Amniotic epithelial cell (primary cell): ENCODE measurements at places on chromosomes 11 and 22.

DNA sequence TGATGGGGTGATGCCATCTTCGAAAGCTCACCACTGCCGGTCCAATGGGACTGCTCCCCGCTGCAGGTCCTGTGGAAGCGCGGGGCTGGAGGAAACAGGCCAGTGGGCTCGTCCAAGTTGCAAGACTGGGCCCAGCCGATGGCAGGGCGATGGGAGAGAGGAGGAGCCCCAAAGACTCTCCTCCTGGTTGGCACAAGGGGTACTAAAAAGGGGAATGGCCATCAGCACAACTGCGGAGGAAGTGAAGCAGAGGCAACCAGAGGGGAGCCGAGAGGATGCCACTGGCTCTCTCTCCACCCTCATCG is 357.1 kb downstream of the SHANK2 start:
- no peak for DNase-seq

DNA sequence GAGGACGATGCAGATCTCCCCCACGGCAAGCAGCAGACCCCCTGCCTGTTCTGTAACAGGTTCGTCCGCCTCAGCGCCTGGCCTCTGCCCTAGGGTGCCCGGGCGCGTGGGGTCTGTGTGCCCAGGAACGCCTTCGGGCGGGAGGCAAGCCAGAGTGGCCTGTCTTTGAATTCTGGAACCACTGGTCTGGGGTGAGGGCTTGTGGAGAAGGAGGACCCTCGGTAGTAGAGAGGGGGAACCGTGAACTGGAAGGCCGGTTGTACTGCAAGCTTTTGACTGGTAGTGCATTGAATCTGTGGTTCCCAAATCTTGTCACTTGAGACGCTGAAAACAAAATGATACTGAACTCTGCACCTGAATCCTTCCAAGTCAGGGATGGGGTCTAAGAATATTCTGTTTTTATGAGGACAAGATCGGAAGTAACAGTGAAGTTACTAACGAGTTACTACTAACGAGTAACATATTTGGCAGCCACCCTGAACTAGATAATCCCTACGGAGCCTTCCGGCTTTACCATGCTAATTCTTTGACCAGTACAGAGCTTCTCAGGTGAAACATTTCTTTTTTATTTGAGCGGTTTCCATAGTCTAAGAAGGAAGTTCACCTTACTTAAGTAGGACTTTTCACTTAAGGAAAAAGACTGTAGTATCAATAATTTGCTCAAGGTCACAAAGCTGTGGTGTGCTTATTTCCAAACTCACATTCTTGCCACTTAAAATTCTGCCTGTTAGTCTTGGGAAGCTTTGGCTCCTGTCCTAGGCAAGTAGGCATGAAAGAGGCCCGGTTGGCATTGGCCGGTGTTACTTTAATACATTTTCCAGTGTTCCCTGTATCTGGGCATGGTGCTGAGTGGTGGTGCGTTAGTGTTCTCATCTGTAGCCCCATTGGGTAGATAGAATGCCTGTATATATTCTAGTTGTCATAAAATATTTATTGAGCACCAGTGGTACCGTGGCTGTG is 860 bp downstream of the PRMT3 start:
- DNase-seq, result no peak

DNA sequence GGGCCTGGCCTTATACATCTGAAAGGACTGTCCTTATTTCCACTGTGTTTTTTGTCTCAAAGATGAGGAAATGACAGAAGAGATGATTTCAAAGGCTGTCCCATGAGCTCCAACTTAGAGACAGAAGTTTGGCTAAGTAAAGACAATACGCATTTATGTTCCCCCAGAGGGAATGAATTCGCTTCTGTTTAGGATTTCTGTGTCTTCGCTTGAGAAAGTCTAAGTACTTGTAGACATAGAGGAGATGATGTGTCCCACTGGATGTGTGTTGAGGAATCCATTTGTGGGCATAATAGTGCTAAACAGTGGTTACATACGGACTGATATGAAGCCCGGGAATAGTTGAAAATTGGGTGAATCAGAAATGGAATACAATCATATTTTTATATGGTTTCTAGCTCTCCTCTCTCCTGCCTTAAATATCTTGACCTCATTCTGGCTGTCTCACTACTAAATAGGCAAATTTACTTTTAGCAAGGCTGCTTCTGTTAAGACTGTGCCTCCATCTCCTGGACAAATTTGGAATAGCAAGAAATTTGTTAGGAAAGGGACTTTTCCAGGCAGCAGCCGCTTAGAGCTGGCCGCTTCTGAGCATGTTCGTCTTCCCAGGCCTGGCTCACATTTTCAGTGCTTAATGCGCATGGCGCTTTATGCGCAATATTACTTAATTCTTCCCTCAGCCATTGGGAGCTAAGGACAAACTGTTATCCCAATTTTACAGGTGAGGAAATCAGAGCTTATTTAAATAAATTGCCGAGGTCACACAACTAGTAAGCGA is 1.9 kb upstream of the PEX26 start:
- DNase-seq, result peak; percentile 85

DNA sequence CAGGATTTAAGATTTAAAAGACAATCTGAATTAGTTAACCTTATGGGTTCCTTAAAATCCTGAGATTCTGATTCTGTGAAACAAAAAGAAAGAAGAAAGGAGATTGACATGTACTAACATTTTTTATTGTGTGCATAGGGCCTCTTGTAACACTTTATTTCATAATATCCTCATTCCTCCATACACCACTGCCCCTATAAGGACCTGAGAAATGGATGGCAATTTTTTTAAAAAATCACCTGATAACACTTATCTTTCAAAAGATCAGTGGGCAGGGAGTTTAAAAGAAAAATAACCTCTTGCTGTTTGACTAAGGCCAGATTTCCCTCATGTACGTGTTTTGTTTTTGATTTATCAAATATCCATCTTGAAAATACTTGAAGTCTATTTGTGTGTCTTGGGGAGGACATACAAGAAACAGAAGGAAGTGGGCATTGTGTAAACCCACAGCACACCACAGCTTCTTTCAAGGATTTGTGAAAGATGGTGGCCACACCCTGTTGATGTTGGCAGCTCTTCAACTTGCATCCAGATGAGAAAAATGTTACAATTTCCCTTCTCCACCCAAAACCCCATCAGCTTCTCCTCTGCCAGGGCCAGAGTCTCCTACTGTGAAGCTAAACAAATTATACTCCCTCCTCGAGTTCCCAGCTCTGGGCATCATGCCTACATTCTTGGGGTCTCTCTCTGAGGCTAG is 35.0 kb upstream of the MPEG1 start:
- no peak for DNase-seq

DNA sequence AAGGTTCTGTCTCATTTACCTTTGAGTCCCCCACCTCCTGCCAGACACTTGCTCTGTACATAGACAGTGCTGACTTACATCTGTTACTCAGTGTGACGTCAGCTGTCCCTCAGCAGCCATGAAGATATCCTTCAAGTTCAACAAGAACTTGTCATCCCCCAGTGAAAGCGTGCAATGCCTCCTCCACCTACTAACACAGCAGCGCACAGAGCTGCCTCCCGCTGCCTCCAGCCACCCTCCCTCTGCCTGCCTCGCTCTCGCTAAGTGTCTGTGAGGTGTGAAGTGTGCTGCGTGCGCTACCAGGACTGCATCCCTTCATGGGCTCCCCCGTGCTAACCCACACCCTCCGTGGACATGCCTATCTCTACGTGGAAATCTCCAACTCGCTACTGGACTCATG is 621.4 kb downstream of the BRD1 start:
- no peak for DNase-seq

GRCh38 chr22:49326558-49326957 is 501.1 kb downstream of the BRD1 start:
- no peak for DNase-seq

GRCh38 chr11:47461876-47462275 is 12.9 kb upstream of the RAPSN start:
- DNase-seq, result no peak

DNA sequence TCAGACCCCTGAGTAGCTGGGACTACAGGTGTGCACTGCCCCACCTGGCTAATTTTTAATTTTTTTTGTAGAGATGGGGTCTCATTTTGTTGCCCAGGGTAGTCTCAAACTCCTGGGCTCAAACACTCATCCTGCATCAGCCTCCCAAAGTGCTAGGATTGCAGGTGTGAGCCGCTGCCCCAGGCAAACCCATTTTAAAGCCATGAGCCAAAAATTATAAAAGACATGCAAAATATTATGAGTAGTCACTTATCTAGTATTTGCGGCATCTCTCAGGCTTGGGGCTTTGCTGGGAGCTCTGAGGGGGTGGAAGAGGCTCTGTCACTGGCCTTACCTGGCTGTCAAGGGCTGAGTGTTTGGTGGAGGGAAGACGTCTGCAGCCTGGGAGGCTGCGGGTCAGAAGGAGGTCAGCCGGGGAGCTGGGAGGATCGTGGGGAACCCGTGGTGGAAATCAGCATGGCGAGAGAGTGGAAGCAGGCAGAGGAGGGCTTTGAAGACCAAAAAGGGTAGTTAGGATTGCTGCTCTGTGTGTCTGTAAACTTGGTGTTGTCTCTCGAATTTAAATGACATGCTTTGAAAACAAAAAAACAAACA is 69.1 kb upstream of the PARVG start:
- no peak for DNase-seq

DNA sequence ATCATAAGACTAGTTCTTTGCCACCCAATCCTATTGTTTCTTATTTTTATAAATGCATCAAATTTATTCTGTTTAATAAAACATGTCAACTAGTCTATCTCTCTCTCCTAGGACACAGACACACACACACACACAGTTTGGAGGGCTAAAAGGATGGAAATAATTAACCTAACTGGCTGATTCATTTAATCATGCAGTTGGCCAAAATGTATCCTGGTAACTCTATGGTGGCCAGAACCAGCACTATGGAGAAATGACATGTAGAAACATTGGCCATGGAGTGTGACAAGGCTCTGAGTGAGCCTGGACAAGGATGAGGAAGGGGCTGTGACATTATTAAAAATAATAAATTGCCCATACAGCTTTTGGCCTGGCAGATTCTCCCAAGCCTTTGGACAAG is 64.1 kb downstream of the CLPB start:
- no peak for DNase-seq

DNA sequence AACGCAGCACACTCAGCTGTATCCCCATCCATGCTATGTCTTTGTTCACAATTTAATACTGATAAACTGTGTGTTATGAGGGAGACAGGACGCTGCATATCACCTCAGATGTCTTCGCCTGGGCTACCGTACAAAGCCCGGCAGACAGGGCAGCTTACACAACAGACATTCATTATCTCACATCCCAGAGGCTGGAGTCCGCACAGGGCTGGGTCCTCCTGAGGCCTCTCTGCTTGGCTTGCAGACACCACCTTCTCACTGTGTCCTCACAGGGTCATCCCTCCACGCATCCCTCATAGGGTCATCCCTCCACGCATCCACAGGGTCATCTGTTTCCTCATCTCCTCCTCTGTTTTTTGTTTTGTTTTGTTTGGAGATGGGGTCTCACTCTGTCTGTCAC is 61.2 kb downstream of the SHANK2 start:
- no peak for DNase-seq

DNA sequence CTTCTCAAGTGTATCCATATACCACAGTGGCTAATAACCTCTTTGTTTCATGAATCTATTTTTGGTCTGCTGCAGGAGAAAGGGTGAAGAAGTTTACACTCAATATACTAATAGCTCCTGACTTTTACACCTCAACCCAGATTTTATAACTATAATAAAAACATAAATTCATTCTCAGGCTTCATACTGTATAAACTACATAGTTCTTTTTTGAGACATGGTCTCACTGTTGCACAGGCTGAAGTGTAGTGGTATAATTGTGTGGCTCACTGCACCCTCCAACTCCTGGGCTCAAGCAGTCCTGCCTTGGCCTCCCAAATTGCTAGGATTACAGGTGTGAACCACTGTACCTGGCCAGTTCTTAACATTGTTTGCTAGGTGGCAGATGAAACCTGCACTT is 17.8 kb upstream of the CCDC179 start:
- DNase-seq, result no peak

DNA sequence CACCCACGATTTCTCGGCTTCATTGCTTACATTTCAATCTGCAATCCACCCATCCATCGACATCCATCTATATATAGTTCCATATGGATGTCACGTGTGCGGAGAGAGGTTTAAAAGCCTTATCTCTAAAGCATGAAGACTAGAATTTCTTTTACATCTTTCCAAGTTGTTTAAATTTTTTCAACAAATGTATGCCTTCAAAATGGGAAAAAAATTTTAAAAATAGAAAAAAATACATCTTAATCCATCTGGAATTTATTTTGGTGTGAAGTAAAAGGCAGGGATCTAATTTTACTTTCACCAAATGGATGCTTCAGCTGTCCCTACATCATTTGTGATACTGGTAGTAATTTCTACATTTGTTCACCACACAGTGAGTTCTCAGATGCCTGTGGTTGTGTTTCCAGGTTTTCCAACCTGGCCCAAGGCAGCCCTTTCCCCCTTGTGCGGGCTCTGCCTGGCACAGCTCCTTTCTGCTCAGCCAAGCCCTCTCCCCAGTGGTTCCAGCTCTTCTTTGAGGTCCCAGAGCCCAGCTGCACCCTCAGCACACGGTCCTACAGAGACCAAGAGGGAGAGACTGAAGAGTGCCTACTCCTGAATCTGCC is 37.6 kb upstream of the KLHL35 start:
- DNase-seq, result peak; percentile 5

- DNase-seq, result no peak
Observed at GRCh38 chr11:11628651-11629050, 6.8 kb upstream of the GALNT18 start.

DNA sequence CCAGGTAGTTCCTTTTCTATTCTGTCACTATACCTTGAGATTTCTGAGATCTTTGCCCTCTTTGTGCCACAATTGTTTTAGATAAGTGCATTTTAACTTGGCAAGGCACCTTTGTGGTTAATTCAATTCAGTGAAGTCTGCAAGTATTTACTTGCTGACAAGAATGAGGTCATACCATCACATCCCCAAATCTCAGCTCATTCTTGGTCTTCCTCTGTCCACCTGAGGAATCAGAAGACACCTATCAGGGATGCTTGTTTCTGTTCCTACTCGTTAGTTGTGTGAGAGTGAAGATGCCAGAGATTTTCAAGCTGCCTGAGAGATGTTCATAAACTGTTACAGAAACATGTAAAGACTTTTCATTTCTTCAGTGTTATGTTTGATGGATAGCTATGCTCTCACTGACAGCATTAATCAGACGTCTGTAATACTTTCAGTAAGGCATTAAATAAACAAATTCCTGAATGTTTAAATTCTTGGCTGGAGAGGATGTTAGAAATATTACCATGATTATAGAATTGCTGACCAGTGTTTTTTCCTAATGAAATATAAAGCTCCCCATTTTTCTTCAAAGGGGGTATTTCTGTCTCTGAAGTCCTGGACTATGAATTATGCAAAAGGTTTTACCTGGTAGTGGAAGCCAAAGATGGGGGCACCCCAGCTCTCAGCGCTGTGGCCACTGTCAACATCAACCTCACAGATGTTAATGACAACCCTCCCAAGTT is 135.0 kb upstream of the MTNR1B start:
- no peak for DNase-seq

DNA sequence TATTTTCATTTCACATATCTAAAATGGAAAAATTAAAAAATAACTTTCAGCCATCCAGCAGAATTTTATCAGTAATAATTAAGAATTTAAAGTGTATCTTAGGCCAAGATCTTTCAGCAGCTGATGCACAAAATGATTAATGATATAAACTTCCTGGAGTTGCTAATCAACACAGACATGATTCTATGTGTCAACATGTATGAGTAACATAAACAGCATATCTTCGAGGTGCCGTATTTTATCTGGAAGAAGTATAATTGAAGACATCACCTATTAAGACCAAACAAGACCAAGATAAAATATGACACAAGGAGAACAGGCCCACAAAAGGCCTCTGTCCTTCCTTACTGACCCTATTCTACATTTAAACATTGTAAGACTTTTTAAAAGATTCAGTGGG is 45.2 kb downstream of the SLC5A12 start:
- no peak for DNase-seq

- DNase-seq, result peak; percentile 35
Observed at GRCh38 chr11:130633466-130633865, 185.0 kb downstream of the ADAMTS15 start.

- DNase-seq, result no peak
Observed at GRCh38 chr11:133814588-133815100, 30.7 kb downstream of the SPATA19 start.
